ENCODE measurements at places on chromosomes 12 and 14. TPM values are rescaled to one million over a fixed set of nuclear protein-coding genes. Genes with fewer than 3 reads are reported as not detected.
A peak's percentile ranks its signal among the peaks of the same experiment; 100 is the strongest.

- no peaks in the 10 kb centered on the region for H3K36me3 ChIP-seq
- DNase-seq, result peak; percentile 68
Observed at GRCh38 chr12:114480337-114481199, 74.6 kb upstream of the TBX5 start.

The COX6A1 gene
- polyA plus RNA-seq, result 806 TPM

GRCh38 chr12:87847147-87847546, 182.1 kb downstream of the C12orf50 start:
- 0 out of 2 replicates have a peak, but pooled peaks cover 4% of the 10 kb centered on the region for H3K27me3 ChIP-seq
- no peak overlapping the region for H3K4me3 ChIP-seq
- H3K4me1 ChIP-seq, result no peaks in the 10 kb centered on the region
- H3K27ac ChIP-seq, result no peak overlapping the region

DNA sequence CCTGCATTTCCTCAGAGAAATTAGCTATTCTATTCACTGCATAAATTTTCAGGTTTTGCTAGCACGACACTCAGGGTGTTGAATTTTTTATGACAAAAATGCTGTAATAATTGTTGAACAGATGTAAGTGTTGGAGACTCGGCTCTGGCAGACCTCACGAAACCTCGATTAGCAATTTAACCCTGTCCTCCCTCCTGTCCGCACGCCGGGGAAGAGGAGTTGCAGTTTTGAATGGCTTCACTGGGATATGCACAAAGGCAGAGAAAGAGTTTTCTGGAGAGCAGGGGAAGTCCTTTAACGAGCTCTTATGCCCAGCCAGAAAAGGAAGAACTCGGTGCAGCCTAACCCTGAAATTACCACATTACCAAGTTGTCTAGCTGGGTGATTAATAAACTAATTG, 661.1 kb downstream of the VRK1 start:
- H3K4me1 ChIP-seq, result no peaks in the 10 kb centered on the region
- H3K4me3 ChIP-seq, result no peak overlapping the region
- no peaks in the 10 kb centered on the region for H3K27me3 ChIP-seq
- DNase-seq, result no peak
- H3K36me3 ChIP-seq, result no peaks in the 10 kb centered on the region

- H3K4me1 ChIP-seq, result no peaks in the 10 kb centered on the region
- DNase-seq, result peak; percentile 12
- no peaks in the 10 kb centered on the region for H3K36me3 ChIP-seq
- H3K4me3 ChIP-seq, result no peak overlapping the region
Observed at GRCh38 chr14:22039938-22040780, 366.5 kb upstream of the OR4E1 start.

The FOXA1 gene
- polyA plus RNA-seq, result 0.10 TPM

DNA sequence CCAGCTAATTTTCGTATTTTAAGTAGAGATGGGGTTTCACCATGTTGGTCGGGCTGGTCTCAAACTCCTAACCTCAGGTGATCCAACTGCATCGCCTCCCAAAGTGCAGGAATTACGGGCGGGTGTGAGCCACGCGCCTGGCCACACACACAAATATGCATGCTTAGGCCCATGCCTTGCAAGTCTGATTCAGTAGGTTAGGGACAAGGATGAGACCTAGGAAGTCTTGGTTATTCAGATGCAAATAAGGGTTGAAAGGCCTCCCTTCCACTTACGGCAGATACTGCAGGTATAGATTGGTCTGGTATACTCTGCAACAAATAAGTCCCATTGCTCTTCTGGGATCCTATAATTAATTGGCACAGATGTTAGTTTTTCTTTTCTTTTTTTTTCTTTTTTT, 32.9 kb downstream of the TXNRD1 start:
- no peak overlapping the region for H3K27ac ChIP-seq
- no peak for DNase-seq
- no peak overlapping the region for H3K4me3 ChIP-seq

The PLEK2 gene
- 11.4 TPM for polyA plus RNA-seq

The CD27 gene
- 0.28 TPM for polyA plus RNA-seq

DNA sequence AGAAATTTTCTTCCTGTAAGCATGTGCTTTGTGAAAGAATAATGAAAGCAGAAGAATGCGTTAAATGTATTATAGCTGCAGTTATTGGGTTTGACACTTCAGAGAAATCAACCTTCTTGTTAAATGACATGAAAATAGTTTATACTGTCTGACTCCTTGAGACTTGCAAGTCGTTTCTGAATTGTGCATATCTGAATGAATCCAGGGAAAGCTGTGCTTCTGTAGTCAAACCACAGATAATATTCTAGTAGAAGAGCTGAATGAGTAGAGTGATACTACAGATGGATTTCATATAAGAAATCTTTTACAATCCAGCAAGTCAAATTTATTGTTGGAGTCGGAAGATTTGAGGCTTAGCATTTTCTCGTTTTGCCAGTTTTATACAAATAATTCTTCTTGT, 343.3 kb downstream of the RAD51B start:
- no peaks in the 10 kb centered on the region for H3K27me3 ChIP-seq
- peaks cover 11% of the 10 kb centered on the region for H3K4me1 ChIP-seq
- H3K4me3 ChIP-seq, result no peak overlapping the region
- DNase-seq, result no peak

The MIPOL1 gene
- polyA plus RNA-seq, result 5.7 TPM

- no peak overlapping the region for H3K4me3 ChIP-seq
- H3K27me3 ChIP-seq, result no peaks in the 10 kb centered on the region
- H3K36me3 ChIP-seq, result no peaks in the 10 kb centered on the region
- no peak overlapping the region for H3K27ac ChIP-seq
Observed at GRCh38 chr12:5921966-5922899, 22.8 kb downstream of the ANO2 start.

The KRT77 gene
- not detected for polyA plus RNA-seq

DNA sequence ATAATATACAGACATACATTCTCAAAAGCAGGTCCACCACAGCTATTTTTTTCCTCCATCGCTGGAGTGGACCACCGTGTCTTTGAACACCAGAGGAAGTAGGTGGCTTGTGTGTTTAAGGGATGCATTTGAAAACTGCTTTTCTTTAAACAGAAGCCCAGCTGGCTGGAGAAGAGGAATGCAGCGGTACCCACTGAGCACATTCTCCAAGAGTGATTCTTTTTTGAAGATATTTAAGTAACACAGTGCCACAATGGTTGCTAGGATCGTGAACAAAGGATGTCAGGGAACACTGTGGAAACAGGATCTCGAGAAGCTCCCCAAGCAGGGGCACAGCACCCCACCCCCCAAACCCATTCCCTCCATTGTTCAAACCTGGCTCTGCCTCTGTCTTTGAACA, 286.6 kb upstream of the PWP1 start:
- no peaks in the 10 kb centered on the region for H3K27me3 ChIP-seq
- DNase-seq, result peak; percentile 12
- H3K27ac ChIP-seq, result no peak overlapping the region
- no peaks in the 10 kb centered on the region for H3K36me3 ChIP-seq
- no peak overlapping the region for H3K4me3 ChIP-seq

DNA sequence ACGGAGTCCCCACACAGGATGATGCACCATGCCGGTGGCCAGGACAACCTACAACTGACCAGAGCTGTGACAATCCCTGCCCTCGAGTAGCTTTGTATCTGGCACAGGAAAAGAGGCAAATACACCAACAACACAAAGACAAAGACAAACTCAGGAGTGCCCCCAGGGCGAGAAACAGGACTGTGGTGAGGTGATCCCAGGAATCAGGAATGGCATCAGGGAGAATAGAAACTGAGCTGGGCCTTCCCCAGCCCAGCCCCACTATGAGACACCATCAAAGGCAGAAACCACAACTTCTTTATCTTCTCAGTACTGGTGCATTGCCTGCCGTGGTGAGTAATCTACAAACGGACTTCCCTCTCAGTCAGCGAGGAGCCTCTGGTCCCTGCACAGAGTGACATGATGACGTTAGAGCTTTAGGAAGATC, 157.7 kb downstream of the TTC7B start:
- no peak overlapping the region for H3K27ac ChIP-seq
- H3K4me3 ChIP-seq, result no peak overlapping the region
- no peaks in the 10 kb centered on the region for H3K27me3 ChIP-seq
- H3K4me1 ChIP-seq, result 0 out of 2 replicates have a peak, but pooled peaks cover 9% of the 10 kb centered on the region

DNA sequence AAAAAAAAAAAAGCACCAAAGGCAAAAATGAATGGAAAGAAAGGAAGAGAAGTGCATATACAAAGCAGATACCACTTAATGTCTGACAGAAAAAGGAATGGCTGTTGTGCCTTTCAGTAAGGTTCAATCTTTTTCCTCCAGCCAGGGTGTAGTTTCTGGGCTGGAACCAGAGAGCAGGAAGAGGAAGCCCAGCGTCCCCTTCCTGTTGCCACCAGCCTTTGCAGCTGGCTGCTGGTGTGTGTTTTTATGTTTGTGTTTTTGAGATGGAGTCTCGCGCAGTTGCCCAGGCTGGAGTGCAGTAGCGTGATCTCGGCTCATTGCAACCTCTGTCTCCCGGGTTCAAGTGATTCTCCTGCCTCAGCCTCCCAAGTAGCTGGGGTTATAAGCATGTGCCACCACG, 64.6 kb upstream of the LTA4H start:
- no peak for DNase-seq
- no peaks in the 10 kb centered on the region for H3K4me1 ChIP-seq

- H3K27ac ChIP-seq, result no peak overlapping the region
- no peaks in the 10 kb centered on the region for H3K27me3 ChIP-seq
- no peak for DNase-seq
- no peaks in the 10 kb centered on the region for H3K36me3 ChIP-seq
- no peak overlapping the region for H3K4me3 ChIP-seq
Observed at GRCh38 chr14:96757456-96757855, 39.7 kb upstream of the VRK1 start.

DNA sequence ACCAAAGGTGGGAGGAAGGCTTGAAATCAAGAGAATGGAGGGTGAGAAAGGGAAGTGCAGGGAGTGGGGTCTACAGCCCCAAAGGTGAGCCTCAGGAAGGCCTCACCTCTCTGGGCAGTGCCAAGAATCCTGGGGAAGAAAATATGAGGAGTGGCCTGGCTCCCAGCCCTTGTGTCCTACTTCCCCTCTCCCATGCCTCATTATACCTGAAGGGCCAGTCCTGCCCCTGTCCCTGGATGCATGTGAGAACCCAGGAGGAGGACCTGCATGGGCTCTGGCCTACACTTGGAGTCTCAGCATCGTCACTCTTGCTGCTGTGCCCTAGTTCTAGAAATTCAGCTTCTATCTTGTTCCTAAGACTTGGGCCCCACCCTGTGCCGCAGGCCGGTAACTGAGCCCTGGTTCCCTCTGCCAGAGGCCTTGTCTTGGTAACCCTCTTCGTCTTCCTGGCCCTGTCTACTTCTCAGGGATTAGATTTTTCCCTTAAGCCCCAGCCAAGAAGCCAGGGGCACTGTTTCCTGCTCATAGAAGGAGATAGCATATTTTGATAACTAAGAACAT, 10.9 kb upstream of the MYH7 start:
- no peaks in the 10 kb centered on the region for H3K36me3 ChIP-seq
- H3K4me1 ChIP-seq, result no peaks in the 10 kb centered on the region
- no peak overlapping the region for H3K27ac ChIP-seq
- H3K4me3 ChIP-seq, result no peak overlapping the region

GRCh38 chr14:48125654-48126053, 450.2 kb upstream of the MDGA2 start:
- no peak overlapping the region for H3K27ac ChIP-seq
- H3K4me3 ChIP-seq, result no peak overlapping the region
- no peaks in the 10 kb centered on the region for H3K36me3 ChIP-seq
- no peak for DNase-seq

GRCh38 chr12:109817627-109818231, 15.5 kb downstream of the TRPV4 start:
- no peak for DNase-seq
- H3K27ac ChIP-seq, result no peak overlapping the region
- no peaks in the 10 kb centered on the region for H3K27me3 ChIP-seq
- H3K4me3 ChIP-seq, result no peak overlapping the region
